ENCODE measurements at places on chromosomes 5 and 9. TPM values are rescaled to one million over a fixed set of nuclear protein-coding genes. Genes with fewer than 3 reads are reported as not detected.

HMCN2 gene
- 0.05 TPM for total RNA-seq

OTULINL gene
- total RNA-seq, result 1.8 TPM

TYRP1 gene
- 0.23 TPM for total RNA-seq

INSYN2B gene
- 0.28 TPM for total RNA-seq

WNK2 gene
- total RNA-seq, result 13.7 TPM

FAXDC2 gene
- 0.39 TPM for total RNA-seq

N4BP3 gene
- total RNA-seq, result 2.3 TPM

PTPRD gene
- total RNA-seq, result not detected

SIT1 gene
- total RNA-seq, result not detected

PCDHGB5 gene
- 0.87 TPM for total RNA-seq

PRRX2 gene
- 6.3 TPM for total RNA-seq

KIF2A gene
- total RNA-seq, result 58.9 TPM

TOR2A gene
- 8.2 TPM for total RNA-seq

PCDHB7 gene
- 1.3 TPM for total RNA-seq

ROPN1L gene
- total RNA-seq, result 3.0 TPM

Data from Panc1 (cell line).